ENCODE measurements at places on chromosomes 13 and 19.

- no peak for DNase-seq
Measured at GRCh38 chr13:33204130-33204927, 81.2 kb downstream of the STARD13 start.

DNA sequence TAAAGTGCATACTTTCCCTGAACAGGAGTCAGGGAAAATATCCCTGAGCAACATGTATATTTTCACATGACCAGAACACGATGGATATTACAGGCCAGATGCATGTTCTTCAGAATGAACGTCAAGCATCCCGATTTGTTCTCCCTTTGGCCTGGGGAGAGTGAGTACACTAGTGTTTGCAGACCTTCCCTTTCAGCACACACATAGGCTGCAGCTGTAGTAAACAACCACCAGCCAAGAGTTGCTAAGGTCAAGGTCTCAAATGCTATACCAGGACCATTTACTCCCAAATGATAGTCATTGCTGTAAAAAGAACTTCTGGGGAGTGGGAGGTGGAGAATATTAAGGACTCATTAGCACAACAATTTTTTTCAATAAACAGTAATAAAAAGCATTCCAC lies 3.0 kb downstream of the KLF12 start:
- no peak for DNase-seq

DNA sequence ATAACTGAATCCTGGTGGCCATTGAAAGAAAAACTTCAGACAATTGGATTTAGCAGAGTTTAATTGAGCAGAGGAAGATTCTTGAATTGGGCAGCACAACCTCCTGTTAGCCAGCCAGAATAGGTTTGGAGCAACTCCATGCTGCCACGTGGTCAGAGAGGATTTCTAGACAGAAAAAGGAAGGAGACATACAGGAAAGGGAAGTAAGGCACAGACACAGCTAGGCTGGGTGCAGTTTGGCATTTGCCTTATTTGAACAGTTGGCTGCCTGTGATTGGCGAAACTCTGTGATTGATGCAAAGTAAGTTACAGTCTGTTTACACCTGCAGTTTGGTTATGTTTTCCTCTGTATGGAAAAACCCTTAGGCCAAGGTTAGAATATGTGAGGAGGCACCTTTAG lies 85.8 kb upstream of the SPATA13 start:
- DNase-seq: no peak

- DNase-seq: no peak
Measured at GRCh38 chr13:91824416-91824815, 426.0 kb downstream of the GPC5 start.

DNA sequence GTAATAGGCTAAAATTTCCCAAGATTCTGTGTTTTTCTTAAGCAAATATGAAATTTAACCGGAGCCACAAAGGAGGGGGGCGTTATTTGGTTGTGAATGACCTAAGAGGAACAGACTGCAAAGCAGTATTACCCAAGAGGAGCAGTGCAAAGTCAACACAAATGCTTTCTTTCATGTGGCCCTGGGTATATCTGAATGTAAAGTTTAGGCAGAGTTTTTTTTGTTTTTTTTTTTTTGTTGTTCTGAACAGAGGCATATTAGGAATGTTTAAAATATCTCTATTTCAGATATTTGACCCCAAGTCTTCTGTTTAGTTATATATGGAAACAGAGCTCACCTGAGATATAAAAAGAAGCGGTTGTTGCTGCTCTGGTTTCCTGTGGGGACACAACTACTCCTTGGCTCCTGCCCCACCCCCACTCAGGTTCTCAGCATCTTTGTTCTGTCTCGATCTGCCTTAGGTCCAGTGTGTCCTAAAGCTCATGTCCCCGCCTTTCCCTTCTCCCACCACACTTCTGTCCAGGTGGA lies 220.7 kb downstream of the RFC3 start:
- peak; percentile 60 for DNase-seq

DNA sequence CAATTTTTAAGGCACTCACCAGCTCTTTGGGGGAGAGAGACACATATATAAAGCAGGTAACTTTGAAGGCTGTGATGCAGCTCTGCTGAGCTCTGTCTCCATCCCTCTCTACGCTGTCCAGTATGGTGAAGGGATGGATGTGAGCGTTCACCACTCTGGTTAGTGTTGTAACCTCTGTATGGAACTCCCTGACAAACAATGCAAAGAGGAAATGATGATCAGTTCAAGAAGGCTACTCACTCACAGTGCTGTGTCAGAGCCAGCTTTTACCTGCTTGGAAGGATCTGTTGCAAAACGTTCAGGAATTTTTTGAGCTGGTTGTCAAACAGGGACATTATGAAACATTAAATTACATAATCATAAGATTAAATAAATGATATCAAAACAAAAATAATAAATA lies 90.8 kb upstream of the SLC10A2 start:
- DNase-seq: no peak

DNA sequence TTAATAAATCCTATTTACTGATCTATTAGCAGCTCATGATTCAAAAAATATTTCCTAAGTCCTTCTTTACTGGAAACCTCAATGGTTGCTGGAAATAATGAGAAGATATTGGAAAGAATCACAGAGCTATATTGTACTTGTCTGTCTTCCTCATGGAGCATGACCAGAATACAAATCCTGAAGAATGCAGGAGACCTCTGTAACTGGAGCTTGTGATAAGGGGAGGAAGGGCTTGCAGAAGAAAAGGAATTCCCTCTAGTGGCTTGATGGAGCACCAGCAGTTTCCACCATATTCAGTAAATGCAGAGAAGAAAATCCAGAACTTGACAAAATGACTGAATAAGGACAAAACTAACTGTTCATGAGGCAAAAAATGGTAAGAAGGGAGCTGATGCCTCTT lies 1333.1 kb downstream of the EFNB2 start:
- DNase-seq: peak; percentile 18

DNA sequence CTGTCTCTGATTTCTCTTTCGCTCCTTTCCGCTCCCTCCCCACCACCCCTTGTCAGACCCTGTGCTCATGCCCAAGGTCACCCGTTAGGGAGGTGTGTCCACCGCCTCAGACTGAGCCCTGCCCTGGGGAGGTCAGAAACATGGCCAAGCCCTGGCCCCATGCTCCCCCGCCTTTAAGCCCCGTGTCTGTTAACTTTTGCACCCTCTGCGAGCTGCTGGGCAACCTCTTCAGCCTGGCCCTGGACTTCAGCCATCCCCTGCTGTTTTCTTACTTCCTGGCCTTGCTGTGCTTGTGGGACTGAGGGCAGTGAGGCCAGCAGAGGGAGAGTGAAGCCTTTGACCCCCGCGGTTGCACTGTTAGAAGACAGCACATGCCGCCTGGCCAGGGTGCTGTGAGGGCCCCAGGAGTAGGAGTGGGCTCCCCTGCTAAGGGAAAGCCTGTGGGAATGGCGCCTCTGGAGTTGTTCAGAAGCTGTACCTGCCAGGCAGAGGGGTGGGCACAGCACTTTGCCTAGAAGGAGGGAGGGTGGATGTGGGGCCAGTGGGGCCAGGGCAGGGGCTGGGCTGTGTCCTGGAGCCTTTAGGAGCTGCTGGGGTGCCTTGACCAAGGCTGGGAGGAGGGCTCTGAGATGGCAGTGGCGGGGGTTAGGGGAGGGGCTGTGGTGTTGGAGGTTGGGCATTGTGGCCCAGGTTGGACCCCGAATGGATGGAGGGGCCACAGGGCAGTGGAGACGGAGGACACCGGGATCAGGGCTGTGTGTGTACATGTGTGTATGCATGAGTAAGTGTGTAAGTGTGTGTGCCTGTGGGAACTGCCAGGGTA lies 7.9 kb downstream of the UPF1 start:
- DNase-seq: no peak

- peak; percentile 60 for DNase-seq
Measured at GRCh38 chr19:4633140-4633967, 6.0 kb upstream of the TNFAIP8L1 start.

DNA sequence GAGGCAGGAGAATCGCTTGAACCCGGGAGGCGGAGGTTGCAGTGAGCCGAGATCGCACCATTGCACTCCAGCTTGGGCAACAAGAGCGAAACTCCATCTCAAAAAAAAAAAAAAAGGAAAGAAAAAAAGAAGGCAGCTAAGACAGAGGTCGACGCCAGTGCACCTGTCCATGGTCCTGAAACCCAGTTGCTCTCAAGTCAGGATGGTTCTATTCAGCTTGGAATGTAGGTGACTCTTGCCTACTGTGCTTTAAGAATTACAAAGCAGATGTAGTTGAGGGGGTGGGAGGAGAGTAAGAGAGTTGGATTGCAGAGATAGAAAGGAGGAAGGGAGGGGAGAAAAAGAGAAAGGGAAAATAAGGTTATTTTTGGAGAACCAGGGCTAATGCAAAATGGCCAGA lies 18.7 kb downstream of the CACNG7 start:
- peak; percentile 38 for DNase-seq

- peak; percentile 6 for DNase-seq
Measured at GRCh38 chr13:31824705-31825517, 85.6 kb downstream of the RXFP2 start.

- no peak for DNase-seq
Measured at GRCh38 chr13:40503966-40504591, 162.4 kb downstream of the FOXO1 start.

- no peak for DNase-seq
Measured at GRCh38 chr13:86572115-86572514, 772.9 kb upstream of the SLITRK6 start.

DNA sequence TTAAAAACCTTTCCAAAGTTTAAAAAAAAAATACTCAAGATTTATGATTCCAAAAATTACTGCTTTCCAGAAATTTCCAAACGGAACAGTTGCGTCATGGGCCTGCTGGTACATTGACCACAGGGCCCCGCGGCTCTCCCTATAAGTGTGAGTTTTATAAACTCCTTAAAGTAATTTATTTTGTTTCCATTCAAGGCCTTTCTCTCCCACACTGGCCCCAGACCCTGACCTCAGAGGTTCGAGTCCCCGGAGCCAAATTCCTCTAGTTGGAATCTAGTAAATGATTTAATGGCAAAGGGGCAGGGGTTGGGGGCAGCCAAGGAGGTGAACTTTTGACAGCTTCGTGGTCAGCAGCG lies 97.5 kb downstream of the INSR start:
- no peak for DNase-seq

DNA sequence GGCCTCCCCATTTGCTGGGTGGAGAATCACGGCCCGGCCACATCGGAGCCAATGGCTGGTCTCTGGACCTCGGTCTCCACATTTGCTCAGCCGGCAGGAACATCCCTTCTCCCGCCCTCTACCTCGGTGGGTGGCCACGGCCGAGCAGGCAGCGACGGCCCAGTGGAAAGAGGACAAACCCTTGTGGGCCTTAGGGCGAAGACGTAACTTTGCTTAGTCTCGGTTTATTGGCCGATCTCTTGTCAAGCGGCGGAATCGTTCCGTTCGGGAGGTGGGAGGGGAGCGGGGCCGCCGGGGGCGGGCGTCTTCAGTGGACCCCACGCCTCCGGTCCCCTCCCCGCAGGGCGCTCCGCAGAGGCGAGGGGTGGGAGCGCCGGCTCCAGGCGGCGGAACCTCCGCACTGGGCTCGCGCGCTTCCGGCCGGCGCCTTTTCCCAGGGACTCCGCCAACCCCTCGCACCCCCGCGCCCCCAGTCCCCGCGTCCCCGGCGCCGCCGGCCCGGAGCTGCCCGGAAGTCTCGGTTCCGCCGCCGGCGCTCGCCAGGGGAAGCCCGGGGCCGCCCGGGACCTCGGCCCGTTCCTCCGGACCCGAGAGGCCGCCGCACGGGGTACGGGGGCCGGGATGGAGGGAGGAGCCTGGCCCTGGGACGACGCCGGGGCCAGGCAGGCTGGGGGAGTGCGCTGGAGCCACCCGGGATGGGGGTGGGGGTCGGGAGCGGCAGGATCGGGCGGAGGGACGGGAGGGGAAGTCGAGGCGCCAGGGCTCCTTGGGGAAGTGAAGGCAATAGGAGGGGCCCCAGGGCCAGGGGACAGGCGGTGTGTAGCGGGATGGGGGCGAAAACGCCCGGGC lies at the start of gene ZNF580:
ZNF580 (plus strand) TSS at position 426 of the 849 bp plus-strand sequence. CDS start 1,507 bp downstream, outside the sequence.
- peak; percentile 47 for DNase-seq

DNA sequence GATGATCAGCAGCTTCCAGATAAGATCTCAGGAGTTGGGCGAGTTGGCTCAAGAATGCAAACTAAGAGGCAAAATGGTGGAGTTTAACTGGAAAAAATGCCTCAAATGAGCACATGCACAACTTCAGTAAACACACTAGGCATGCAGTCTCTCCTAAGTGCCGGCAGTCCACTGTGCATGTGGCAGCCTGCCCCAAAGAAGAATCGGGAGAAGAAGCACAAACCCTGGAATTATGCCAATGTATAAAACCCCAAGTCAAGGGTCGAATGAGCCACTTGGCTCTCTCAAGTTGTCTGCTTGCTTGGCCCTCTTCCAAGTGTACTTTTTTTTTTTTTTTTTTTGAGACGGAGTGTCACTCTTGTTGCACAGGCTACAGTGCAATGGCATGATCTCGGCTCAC lies 53.3 kb upstream of the SLITRK1 start:
- DNase-seq: no peak

DNA sequence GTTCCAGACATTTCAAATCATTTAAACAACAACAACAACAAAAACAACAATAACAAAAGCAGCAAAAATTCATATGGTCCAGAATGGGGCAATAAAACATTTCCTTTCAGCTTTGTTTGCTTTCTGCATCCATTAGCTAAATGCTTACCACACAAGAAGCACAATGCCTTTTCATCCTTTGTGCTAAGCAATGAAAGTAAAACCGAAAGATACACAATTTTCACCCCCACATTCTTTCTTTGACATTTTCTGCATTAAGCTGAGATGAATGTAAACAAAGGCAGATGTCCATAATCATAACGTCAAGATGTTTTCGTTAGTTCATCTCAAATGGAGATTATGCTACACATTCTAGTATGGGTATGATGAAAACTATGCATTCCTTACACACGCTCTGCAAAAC lies 568.5 kb downstream of the SLITRK6 start:
- peak; percentile 80 for DNase-seq

- no peak for DNase-seq
Measured at GRCh38 chr13:27053210-27053884, 118.3 kb downstream of the USP12 start.

DNA sequence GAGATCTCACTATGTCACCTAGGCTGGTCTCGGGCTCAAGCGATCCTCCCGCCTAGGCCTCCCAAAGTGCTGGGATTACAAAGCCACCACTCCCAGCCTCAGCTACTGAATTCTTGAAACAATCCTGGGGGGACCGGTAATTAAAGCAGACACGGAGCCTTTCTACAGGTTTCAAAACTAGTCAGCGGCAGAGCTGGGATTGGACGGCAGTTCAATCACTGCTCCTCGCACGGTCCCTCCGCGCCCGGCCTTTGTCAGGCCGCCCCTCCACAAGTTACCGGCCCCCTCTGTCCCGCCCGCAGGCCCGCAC lies 229 bp downstream of the BORCS8 start:
- DNase-seq: no peak

GRCh38 chr13:36567485-36567884 lies 106.3 kb upstream of the SERTM1 start:
- DNase-seq: no peak

DNA sequence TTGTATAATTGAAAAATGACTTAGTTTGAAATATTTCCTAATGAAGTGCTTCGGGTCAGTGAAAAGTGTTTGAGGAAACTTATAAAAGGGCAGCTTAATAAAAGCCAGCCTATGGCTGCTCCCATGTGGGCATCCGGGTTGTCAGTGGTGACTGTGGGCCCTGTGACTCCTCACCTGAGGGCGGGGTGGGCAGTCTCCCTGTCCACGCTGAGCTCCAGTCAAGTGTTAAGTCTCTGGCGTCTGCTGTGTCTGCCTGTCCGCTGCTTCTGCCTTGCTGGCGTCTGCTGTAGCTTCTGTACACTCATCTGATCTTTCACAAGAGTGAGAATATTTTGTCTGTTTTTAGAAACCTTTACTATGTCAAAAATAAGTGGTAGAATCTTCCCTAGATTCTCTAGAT lies 7.1 kb downstream of the LAMP1 start:
- no peak for DNase-seq

- no peak for DNase-seq
Measured at GRCh38 chr13:47639738-47640447, 361.2 kb downstream of the SUCLA2 start.

GRCh38 chr13:112653071-112653470 lies 36.8 kb upstream of the ATP11A start:
- no peak for DNase-seq

Measured in MM.1S (cell line).